Left ventricle myocardium inferior (tissue), 1 donor: ENCODE measurements at places on chromosomes 5 and 9. TPM values are rescaled to one million over a fixed set of nuclear protein-coding genes. Genes with fewer than 3 reads are reported as not detected.

- no peak for DNase-seq
These were observed 12.5 kb downstream of the SMARCA2 start for GRCh38 chr9:2027543-2028160.

GRCh38 chr9:136091582-136092352 lies 3.3 kb downstream of the NACC2 start:
- no peak for DNase-seq

GRCh38 chr9:29793970-29794369 lies 2220.7 kb upstream of the C9orf72 start:
- DNase-seq, result no peak

DNA sequence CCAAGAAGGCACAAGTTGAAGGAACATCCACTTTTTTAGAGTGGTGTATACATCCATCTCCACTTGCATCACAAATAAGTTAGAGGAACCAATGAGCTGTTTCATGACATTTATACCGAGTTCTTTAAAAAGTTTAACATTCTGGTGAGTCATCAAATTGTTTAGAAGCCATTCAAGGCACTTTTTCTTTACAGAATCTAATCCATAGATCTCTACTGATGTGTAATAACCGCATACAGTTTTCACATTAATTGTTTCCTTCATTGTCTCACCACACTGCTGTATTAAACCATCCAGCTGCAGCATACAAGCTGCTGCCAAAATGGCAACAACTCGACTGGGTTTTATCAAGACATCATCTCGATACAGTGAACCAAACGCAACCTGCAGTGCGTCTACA lies 744 bp downstream of the GMCL2 start:
- no peak for DNase-seq

- no peak for DNase-seq
These were observed 58.8 kb downstream of the C9orf153 start for GRCh38 chr9:86200599-86201162.

- no peak for DNase-seq
These were observed 52.7 kb downstream of the RNF145 start for GRCh38 chr5:159156426-159157238.

GRCh38 chr5:154196281-154196680 lies 5.7 kb downstream of the GALNT10 start:
- DNase-seq, result no peak

DNA sequence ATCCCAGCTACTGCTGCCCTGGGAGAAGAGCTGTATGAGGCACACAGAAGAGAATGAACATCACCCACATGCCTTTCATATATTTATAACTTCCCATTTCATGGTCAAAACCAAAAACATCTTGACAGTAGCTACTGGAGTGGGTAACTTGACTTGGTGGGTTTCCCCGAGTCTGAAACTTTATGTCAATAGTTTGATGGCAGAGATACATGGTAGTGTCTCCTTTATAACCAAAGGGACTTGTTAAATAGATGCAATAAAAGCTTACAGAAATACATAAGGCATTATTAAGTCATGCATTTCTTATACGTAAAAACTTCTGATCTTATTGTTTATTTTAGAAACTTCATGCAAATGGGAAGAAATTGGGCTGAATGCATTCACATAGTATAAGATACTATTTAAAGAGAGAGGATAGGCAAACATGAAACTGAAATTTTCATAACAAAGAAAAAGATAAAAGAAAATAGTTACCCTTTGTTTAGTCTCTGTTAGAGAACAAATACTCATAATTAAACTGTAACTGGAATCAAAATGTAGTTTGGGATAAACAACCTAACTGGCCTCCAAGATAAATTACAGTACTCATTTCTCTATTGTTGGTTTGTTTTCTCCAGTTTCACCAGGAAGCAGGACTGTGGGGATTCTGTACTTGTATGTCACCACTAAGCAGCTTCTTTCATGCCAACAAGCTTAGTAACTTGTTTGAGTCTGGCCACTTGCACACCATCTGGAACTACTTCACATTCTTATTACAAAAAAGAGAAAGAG lies 459.3 kb upstream of the MEF2C start:
- DNase-seq, result no peak

DNA sequence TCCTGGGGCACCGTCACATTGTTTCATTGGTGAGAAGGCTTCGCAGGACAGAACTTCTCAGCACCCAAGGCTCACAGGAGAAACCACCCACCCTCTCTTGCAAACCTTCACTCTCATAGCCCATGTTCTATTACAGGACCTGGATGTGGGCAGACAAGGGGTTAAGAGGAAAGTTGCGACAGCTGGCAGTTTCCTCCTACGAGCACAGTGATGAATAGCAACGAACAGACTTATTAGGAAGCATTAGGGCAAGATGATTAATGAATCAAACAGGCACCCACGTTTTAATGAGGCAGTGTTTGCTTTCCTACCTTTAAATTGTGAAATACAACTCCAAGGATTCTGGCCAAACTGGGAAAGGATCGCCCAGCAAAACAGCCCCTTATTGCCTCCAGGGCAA lies 339.3 kb downstream of the DRD1 start:
- no peak for DNase-seq

DNA sequence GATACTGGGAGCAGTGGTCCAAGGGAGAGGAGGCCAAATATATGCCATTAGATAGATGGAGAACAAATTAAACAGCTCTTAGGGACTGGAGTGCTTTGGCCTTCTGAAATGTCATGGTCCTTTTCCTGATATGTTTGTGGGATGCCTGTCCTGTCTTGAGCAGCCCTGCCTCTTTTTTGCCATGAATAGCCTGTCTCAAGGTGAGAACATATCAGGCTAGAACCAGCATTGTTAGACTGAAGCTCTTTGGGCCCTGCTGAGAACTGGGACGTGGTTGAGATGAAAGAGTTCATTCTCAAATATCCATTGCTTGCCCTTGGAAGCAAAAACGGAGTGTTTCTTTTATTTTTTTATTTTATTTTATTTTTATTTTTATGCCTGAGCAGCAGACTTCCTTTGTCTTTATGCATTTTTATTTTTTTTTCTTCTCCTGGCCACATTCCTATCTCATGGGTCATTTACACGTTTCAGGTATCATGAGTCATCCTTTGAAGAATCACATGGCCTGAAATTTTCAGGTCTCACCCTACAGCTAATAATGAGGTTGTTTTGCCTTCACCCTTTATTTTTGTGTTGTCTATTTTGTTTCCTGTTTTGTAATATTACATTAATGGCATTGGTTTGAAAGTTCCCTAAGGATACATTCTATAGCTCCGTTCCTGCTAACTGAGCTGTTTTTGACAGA lies 371.4 kb downstream of the PSAT1 start:
- DNase-seq, result no peak

DNA sequence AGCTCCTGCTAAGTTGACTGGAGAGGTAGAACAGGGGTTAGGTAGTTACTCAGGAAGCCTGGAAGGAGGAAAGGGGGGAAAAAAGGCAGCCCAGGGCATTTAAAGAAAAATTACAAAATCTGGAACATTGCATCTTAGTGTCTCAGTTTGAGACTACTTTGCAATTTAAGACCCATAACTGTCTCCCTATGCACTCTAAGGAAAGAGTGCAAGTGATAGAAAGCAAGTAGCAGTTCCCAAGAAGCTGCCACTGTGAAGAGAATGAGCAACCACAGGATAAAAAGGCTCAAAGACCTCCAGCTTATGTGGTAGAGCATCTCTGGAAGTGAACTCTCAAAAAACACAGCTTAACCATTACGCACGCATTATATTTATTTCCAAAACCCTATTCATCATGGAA lies 141.8 kb downstream of the SLCO4C1 start:
- no peak for DNase-seq

- DNase-seq, result no peak
These were observed 7.0 kb upstream of the NDST1 start for GRCh38 chr5:150500905-150501304.

- DNase-seq, result no peak
These were observed 341.3 kb downstream of the RASEF start for GRCh38 chr9:82721593-82721992.

DNA sequence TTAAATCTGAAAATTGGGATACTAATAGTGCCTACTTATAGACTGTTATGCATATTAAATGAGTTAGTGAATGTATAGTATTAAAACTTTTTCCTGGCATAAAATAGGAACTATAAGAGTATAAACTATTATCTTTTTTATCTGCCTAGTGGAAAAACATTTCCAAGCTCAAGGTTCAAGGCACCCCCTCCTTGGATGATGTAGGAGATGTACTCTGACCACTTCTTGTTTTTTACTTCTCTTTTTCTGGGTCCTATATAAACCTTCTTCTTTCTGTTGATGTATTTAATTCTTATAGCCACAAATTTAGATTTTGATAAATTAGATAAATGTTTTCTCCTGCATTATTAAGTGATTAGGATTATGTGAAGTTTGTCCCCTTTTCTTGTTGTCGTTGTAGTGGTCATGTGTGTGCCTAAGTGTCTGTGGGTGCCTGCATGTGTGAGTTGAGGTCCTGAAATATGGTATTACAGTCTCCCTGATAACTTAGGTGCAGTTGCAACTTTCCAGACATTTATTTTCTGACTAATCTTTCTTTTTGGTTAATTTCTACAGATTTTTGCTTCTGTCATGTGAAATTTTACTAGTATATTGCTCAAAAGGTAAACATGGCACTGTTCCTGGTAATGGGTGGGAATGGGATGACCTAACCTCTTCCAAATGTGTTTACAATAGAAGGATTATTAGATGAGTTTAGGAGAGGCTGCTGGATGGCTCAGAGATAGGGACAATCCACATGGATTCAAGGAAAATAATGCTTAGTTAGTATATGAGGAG lies 160.8 kb upstream of the CDKN2B start:
- DNase-seq, result no peak

GRCh38 chr5:130289132-130290088 lies 385.1 kb downstream of the CHSY3 start:
- no peak for DNase-seq

DNA sequence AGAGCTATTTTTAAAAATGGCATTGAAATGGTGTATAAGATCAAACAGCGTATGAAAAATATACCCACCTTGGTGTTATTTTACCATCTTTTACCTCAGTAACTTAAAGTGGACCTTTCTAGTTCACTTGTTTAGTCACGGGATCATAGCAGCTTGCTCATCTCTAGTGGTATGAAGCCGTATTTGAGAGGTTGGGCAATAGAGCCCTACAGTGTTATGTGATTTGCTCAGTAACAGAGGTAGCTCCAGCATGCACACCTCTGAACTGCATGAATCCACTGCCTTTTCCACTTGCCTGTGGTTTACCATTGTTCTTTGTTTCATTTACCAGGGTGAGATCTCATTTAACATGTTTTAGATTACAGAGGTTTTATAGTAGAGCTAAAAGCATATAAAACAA lies 134.4 kb downstream of the ATG10 start:
- no peak for DNase-seq

DNA sequence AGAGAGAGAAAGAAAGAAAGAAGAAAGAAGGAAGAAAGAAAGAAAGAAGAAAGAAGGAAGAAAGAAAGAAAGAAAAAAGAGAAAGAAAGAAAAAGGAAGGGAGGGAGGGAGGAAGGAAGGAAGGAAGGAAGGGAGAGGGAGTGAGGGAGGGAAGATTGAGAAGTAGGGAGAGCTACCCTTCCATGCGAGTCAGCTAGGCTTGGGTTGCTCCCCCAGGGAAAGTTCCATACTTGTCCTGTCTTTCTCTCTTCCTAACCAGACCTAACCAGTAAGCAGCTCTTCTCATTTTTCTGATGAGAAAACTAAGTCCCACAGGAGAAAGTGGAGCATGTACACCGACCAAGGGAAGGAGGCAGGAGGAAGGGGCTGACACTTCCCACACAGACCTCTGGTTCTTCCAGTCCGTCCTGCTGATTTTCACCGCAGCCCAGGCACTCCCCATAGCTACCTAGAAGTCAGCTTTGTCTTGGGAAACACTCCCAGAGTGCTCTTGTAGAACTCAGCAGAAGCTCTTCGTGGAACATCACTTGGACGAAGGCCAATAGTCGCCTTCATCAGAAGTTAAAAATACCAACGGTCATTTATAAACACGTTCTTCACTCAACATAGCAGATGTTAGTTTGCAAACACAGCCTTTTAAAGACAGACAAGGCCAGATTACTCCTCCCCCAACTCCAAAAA lies 29.0 kb upstream of the ENTREP1 start:
- DNase-seq, result peak; percentile 17

- DNase-seq, result no peak
These were observed 981.2 kb downstream of the TLE4 start for GRCh38 chr9:80552931-80553330.

- DNase-seq, result no peak
These were observed 280.3 kb downstream of the ARHGEF28 start for GRCh38 chr5:73906277-73906676.

GRCh38 chr5:89233462-89233861 lies 350.5 kb upstream of the MEF2C start:
- DNase-seq, result no peak

DNA sequence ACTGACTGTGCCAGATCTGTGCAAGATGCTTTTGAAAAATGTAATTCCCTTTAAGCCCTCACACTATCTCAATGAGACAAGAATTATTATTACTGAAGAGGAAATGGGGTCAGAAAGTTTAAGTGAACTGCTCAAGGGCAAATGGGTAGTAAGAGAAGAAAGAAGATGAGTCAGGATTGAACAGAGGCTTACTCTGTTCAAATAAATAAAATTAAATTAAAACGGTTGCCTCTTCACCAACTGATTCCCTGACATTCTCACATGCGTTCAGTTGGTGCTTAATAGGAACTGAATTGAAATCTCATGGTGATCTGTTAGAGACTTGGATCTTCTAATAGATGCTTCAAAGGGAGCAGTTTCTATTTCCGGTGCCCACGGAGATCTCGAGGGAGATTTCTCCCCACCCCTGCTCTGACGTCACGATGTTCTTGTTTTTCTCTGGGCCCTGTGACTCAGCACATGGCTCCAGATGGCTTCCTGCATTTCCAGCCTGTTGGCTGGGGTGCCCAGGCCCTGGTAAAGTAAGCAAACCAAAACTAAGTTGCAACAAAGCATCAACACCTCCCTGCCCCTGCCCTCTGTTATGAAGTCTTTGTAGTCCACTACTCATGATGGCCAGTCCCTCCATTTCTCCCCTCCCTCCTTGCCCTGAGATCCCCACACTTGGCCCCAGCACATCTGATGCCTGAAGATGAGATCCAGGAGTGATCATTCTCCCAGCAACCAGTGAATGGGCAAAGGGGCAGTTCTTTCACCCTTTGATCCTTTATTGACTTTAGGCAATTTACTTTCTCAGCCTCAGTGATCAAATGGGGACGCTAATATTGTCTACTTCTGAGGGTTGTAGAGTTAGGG lies 106.1 kb upstream of the CPEB4 start:
- peak; percentile 75 for DNase-seq

DNA sequence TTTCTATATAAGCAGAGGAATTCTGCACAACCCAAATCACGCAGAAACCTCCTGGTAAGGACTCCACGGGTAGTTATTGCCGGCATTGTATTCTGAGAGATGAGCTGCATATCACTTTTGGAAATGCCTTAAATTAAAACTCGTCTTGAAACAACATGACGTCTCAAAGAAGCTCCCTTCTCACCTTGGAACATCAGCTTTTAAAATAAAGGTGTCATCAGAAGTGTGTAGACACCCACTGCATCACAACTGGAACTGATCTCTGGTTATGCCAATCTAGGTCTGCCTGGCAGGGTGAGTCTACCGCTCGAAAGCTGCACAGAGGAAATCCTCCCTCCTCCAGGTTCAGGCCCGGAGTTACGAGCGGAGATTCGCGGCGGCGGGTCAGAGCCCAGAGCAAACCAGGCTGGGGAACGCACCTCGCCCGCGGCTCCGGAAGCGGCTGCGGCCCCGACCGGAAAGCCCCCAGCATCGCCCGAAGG lies 974 bp upstream of the SLC12A2 start:
- DNase-seq, result no peak

SLC34A3 gene
- total RNA-seq, result not detected

ARSI gene
- total RNA-seq, result 0.16 TPM

MYO10 gene
- total RNA-seq, result 5.0 TPM

PCDHGB4 gene
- 4.2 TPM for total RNA-seq

STXBP1 gene
- 36.9 TPM for total RNA-seq

LURAP1L gene
- total RNA-seq, result 2.6 TPM

LHX3 gene
- not detected for total RNA-seq

GPR21 gene
- 0.58 TPM for total RNA-seq

C5orf52 gene
- total RNA-seq, result not detected
